ENCODE measurements at places on chromosomes 1 and 21.

GRCh38 chr1:68103884-68104554, 53.6 kb upstream of the DIRAS3 start:
- peak; percentile 12 for DNase-seq

DNA sequence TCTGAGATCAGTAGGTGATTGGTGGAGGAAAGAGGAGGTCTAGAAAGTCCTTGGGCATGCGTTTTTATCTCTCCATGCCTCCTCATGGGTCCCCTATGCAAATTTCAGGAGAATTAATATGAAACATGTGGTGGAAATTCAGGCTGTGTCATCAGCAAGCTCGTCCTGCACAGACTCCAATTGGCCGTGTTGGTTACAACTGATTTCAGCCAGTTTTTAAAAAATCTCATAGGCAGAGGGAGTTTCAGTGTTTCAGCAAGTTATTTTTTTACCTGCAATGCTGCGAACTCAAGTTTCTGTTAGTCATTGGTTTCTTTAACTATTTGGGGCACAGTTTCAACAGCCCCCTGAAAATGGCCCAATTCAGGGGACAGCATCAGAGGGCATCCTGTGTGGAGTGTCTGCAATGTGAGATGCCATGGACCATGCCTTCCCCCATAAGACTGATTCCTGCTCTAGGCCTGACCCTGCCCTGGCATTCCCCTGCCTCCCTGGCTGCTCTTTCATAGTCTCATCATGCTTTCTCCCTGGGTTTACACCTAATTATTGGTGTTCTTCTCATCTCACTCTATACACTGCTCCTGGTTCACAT, 59.9 kb downstream of the C1orf198 start:
- DNase-seq = no peak

- no peak for DNase-seq
These were observed 646 bp downstream of the MAPKAPK2 start for GRCh38 chr1:206685334-206685768.

DNA sequence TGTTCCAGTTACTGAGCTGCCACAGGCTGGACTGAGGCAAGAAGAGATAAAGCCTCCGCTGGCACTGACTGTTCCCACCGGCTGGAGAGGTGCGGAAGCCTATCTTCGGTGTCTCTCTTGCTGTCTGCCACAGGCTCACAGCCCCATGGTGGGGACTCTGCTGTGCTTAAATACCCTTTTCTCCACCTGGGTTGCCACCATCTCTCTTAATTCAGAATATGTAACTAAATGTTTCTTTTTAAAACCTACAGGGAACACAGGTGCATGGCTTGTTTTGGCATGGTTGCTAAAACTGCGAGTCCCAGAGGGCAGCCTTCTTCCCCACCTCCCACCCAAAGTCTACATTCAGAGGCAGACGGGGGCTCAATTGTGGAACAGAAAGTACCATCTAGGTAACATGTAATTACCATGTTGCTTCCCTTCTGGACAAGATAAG, 8.1 kb upstream of the LBR start:
- DNase-seq = no peak

DNA sequence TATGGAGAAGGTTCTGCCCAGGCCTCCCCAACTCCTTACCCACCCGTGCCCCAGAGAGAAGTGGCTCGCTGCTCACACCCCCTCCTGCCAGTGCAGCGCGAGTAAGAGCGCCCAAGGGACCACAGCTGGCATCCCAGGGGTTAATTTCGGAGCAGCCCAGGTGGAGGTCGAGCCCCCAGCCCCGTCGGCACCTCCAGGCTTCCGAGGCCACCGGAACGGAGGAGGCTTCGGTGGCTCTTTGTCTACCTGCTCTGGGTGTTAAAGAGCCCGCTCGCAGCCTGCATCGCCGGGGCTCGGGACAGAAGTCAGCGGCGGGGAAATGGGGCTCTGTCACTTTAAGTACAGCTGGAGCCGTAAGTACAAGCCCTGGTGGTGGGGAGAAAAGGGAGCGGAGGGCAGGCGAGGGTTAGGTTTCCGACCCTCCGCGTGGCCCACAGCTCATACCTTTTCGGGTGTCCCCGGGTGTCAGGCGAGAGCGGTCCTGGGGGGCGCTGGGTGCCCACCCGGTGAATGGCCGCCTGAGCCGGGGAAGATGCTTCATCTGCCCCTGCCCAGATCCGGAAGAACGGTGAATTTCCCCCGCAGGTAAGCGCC, 89.4 kb upstream of the IPO9 start:
- no peak for DNase-seq

DNA sequence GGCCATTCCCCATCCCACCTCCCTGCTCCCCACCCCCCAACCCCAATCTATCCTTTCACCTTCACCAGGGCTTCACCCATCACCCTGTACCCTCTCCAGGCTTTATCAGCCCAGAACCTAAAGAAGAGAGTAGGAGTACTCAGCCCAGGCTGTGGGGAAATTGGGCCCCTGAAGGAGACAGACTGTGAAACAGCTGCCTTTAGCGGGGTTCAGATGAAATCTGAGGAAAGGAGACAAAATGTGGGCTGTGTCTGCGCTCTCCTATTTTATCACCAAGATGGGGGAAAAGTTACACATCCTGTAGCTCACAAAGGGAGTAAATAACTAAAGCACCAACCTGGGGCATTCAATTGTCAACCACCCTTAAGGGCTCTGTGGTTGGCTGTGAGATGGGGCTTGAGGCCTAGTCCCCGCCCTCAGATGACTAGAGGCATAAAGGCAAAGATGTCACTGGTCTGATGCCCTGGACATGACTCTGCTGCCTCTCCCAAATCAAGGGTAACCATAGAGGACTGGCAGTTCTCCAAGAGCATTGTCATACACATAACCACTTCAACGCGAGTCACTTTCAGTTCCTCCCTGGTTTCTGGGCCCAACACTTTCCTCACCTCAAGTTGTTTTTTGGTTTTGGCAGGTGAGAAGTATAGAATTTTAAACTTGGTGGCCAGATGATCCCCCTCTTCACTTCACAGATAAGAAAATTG, 30.0 kb downstream of the SLC27A3 start:
- no peak for DNase-seq

- no peak for DNase-seq
These were observed 53.2 kb upstream of the MRPS6 start for GRCh38 chr21:34020005-34020847.

- DNase-seq = no peak
These were observed 1.7 kb downstream of the BTG2 start for GRCh38 chr1:203306965-203307541.

- no peak for DNase-seq
These were observed 33.1 kb upstream of the FOXO6 start for GRCh38 chr1:41328001-41328615.

DNA sequence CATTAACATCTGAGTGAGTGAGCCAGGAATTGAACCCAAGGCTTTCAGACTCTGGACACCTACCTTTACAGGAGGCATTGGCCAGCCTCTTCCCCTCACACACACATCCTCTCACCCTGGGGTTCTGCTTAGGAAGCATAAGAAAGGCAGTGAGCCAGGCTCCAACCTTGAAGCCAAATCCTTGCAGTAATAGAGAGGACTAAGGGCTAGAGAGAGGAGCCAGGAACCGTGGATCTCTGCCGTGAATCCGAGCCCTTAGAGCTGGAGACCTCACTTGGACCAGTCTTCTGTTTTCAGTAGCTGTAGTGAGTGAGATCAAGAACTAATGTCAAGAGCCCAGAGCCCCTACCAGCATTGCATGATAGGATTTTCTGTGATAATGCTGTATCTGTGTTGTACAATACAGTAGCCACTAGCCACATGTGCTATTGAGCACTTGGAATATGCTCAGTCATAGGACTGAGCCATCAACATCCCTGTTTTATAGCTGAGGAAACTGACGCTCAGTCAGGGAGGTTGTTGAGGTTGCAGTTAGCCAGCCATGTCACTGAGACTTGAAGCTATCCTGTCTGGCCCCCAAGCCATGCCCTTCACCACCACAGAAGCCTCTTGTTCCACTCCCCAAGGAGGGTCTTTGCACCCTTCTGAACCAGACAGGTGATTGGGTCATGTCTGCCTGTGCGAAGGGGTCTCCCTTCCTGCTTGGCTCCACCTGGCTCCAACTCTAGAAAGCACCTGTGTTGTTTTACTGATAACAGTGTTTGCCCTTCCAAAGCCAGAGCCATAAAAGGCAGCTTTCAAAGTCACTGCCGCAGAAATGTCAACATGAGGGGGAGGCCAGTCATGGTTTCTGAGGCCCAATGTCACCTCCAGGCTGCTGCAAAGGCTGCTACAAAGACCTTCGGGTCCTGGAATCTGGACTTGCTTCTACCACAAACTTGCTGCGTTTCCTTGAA, 101.1 kb upstream of the JUN start:
- DNase-seq = no peak

DNA sequence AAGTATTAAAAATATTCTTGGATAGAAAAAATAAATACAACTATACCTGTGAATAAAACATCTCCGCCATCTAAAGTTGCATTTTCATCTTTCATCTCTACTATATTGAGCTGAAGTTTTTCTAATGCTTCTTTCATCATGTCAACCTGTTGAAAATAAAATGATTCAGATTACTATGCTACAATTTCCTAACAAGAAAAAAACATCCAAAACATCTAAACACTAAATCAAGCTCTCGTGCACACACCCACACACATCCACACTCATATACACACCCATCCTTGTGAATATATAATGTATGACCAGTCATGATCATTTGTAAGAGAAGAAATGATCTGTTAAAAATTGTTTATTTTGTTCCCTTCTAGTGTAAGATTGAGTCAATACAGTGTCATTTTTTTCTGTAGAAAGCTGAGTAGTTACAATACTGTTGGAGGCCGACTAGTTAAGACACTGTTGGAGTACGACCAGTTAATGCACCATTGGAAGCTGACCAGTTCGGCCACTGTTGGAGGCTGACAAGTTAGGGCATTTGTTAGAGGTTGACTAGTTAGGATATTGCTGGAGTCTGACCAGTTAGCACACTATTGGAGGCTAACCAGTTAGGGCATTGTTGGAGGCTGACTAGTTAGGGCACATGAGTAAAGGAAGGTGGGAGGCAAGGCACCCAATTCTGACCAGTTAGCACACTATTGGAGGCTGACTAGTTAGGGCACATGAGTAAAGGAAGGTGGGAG, 82.4 kb upstream of the BCL10 start:
- no peak for DNase-seq

- DNase-seq = no peak
These were observed 243.4 kb downstream of the SDCCAG8 start for GRCh38 chr1:243499248-243499647.

Data from cortex of kidney (tissue), 1 donor.